ENCODE measurements at places on chromosomes 6 and 20.
A peak's percentile ranks its signal among the peaks of the same experiment; 100 is the strongest.

GRCh38 chr20:52422574-52423336 is 231.2 kb upstream of the ZFP64 start:
- DNase-seq, result no peak

GRCh38 chr6:79435746-79436145 is 101.5 kb downstream of the LCA5 start:
- no peak for DNase-seq

GRCh38 chr6:157486572-157486971 is 105.6 kb downstream of the ZDHHC14 start:
- DNase-seq, result no peak

DNA sequence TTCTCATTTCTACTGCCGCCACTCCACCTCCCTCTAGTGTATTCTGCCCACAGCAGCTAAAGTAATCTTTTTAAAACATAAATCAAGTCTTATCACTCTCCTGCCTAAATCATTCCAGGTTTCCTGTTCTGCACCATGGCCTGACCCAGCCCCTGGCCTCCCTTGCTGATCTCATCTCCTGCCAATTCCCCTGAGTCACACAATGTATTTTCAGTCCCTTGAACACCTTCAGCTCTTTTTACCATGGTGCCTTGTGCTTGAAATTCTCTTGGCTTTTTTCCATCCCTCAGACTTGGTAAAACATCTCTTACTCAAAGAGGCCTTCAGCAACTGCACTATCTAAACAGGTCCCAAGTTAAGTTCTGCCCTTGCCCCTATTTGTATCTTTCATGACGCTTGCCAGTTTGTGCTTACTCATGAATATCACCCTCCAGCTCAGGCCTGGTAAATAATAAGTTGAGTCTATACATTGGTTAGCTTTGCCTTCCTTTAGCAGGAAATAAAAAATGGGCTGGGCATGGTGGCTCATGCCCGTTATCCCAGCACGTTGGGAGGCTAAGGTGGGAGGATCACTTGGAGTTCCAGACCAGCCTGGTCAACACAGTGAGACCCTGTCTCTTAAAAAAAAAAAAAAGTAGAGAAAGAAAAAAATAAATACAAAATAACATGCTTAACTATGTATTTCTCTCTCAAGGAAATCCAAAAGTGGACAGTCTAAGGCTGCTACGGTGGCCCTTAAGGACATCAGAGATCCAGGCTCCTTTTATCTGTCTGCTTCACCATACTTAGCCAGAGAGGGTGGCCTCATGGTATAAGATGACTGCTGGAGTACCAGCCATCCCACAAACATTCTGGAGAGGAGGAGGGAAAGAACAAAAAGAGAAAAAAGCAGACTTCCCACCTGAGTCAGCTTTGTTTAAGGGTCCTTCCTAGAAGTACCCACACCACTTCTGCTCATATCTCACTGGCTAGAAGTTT is 62.2 kb downstream of the ARFGEF2 start:
- DNase-seq, result peak; percentile 87

DNA sequence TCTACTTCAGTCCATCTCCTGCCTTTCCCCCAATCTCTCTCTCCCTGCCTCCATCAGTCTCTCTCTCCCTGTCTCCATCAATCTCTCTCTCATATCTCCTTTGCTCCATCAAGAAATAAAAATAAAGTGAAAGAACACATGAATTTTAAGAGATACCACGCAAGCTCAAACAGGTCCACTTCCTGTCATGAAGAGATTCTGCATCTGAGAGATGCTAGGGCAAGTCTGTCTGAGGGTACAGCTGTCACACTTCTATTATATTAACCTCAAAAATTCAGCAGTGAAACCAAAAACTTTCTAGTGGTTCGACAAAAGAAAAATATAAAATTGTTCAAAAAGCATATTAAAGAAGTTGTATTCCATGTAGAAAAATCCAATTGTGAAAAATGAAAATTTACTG is 296.8 kb upstream of the RSPO3 start:
- DNase-seq, result no peak

DNA sequence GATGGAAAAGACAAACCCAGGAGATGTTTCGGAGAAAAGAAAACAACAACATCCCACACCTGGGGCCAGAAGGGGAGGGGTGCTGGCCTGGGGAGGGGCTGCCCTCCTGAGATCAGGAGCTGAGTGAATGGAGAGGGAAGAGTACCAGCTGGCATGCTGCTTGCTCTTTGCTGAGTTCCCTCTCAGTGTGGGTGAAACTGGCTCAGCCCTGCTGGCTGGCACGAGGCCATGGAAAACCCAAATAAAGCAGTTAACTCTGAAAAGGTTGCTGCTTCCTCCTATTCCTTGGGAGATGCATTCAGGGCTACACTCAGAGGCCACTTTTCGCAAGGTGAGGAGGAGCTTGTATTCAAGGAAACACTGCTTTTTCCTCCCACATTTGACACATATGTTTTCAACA is 8.0 kb upstream of the KCNK16 start:
- DNase-seq, result no peak
